ENCODE measurements at places on chromosomes 3 and 15.

DNA sequence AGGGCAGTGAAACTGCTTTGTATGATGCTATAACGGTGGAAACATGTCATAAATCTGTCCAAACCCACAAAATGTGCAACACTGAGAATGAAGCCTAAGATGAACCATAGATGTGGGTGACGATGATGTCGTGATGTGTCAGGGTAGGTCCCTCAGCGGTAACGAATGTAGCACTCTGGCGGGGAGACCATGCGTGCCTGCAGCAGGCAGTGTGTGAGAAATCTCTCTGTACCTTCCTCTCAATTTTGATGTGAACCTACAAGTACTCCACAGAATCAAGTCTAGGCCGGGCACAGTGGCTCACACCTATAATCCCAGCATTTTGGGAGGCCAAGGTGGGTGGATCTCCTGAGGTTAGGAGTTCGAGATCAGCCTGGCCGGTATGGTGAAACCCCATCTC lies 268.2 kb upstream of the LYSMD4 start:
- DNase-seq, result no peak

DNA sequence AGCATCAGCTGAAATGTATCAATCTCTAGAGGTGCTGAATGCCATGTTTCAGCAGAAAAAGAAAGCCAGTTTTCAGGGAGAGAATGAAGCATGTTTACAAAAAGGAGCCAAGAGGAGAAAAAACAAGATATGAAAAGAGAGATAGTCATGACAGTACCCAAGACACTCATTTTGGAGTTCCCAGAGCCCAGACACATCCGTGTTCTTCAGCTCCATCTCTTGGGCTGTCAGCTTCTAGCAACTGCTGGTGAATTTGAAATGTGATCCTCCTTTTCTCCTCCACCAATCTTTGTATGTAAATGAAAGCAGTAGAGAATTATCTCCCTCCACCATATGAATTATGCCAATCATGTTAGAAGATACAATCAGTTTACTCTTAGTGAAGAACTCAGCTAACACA lies 93.0 kb upstream of the SLC25A36 start:
- DNase-seq, result no peak

GRCh38 chr3:64502284-64502683 lies 185.5 kb downstream of the ADAMTS9 start:
- DNase-seq, result peak; percentile 56

GRCh38 chr3:191985691-191986090 lies 524.7 kb downstream of the PYDC2 start:
- no peak for DNase-seq

DNA sequence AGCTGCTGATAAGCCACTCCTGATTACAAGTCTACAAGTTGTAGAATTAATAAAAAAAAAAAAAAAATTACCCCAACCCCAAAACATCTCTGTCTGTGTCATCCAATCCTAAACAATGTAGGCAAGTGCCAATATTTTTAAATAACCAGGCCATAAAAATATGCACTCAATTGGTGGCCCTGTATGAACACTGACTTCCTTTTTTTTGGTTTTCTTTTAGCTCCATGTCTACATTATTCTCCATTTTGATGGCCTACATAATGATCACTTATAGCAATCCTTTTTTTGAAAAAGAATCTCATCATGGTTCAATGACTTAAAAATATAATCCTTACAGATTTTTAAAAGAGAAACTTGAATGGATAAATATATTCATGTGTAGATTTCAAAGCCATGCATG lies 72.1 kb downstream of the FOXP1 start:
- DNase-seq, result no peak

DNA sequence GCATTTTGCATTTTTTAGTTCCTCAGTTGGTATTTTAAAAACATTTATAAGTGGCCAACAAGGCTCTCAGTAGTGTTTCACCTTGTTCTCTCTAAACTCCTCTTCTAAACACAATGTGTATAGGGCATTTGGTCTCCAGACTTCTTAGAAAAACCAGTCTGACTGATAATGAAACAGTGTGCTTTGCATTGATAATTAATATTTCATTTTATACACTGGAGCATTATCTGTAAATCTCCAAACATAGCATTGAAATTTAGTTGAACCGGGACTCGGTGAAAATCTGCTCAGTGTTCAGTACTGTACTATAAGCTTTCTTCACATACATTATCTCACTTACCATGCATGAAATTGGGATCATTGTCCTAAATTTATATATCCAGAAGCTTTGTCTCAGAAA lies 53.6 kb downstream of the SETD5 start:
- DNase-seq, result no peak

- no peak for DNase-seq
Observed at GRCh38 chr3:39220407-39221140, 28.2 kb upstream of the XIRP1 start.

DNA sequence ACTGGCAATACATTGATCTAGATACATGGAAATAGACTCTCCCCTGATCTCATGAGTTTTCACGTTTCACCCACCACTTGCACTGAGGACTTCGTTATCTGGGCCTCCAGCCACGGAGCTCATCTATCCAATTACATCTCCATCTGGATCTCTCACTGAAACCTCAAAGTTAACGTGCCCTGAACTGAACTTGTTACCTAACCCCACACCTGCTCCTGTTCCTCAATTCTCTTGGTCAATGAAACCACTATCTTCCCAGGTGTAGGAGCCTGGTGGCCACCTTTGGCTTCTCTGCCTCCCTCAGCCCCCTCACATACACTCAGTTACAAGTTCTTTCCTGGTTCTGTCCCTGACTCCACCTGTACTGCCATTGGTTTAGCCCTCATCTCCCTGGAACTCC lies 9.7 kb downstream of the DGKG start:
- DNase-seq, result no peak

DNA sequence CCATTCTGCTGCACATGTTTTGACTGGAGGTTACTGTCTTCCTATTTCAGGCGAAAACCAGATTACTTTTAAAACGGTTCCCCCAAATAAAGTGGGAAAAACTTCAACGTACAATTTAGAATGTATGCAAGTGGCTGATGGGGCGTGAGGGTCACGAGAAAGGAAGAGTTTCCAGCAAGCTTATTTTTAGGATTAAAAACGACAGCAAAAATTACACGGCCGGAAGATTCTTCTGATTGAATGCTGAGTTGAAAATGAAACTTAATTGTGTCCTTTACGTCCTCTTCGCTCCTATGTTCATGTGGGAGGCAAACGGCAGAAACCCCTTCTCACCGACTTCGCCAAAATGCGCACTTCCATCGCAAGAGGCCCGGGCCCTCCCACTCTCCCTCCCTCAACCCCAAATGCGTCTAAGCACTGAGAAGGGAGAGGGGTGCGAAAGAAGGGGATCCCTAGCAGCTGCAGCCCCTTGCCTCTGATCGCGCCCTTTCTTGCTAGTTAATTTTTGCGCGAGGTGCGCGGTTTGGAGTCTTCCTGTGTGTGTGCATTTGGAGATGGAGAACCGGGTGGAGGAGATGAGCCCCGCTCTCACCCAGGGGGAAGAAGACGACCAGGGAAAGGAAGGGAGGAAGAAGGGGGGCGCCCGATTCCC lies 656 bp downstream of the CD47 start:
- DNase-seq, result peak; percentile 42

DNA sequence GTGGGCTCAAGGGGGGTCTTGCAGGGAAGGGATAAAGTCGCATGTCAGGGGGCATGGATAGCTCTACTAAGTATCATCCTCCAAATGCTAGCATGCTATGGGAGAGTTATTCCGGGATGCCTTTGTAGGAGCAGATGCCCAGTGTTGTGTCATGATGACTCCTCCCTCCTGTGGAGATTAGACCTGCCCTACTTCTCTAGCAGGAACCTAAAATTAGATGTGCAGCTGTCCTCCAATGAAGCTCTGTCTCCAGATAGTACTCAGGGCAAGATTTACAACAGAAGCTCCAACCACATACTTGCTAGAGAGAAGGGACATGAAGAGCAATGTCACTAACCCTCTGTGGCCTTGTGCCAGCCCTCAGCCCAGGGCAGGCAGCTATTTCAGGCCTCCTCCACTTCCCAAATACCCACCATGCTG lies 82.5 kb downstream of the AGBL1 start:
- DNase-seq, result no peak

DNA sequence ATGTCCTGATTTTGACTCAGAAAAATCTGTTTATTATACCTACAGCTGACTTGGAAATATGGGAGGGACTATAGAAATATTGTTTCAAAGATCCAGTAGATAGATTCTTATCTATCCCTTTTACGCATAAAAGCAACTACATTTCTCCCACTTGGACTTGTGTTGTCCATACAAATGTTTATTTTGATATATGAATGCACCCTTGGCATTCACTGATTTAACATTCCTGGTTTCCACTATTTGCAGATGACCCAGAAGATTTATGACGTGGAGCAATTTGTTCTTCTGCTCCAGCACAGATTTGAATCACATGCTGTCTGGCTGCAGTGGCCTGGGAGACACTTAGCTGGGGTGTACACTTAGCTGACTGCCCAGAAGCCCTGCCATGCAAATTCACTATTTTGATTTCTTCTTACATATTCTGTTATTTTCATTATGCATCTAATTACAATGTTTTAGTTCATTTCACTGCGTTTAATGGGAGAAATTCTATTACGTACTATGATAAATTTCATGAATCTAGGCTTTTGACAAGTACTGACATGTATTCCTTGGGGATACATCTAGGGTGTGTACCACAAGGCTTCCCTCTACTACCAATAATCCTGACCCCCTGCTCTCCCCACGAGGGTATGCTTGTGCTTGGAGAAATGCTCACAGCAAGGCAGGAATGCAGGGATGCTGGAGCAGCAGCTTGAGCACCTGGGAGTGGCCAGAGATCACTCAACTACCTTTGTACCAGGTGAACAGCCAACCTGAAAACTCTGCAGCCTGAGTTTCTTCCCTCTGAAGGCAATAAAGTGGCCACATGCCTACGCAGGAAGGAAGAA lies 223.6 kb upstream of the TBL1XR1 start:
- DNase-seq, result peak; percentile 37

DNA sequence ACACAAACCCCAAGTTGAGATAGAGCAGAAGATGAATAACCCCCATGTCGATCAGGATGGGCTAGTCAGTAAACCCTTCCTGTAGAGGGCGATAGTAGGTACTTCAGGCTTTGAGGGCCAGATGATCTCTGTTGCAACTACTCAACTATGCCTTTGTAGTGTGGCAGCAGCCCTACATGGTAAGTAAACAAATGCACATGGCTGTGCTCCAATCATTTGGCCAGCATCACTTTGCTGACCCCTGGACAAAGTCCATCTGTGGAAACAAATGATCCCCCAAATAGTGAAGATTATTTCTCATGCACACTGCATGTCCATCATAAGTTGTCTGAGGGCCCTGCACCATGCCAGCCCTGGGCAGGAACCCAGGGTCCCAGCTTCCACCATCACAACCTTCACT lies 402.2 kb upstream of the PROK2 start:
- no peak for DNase-seq

DNA sequence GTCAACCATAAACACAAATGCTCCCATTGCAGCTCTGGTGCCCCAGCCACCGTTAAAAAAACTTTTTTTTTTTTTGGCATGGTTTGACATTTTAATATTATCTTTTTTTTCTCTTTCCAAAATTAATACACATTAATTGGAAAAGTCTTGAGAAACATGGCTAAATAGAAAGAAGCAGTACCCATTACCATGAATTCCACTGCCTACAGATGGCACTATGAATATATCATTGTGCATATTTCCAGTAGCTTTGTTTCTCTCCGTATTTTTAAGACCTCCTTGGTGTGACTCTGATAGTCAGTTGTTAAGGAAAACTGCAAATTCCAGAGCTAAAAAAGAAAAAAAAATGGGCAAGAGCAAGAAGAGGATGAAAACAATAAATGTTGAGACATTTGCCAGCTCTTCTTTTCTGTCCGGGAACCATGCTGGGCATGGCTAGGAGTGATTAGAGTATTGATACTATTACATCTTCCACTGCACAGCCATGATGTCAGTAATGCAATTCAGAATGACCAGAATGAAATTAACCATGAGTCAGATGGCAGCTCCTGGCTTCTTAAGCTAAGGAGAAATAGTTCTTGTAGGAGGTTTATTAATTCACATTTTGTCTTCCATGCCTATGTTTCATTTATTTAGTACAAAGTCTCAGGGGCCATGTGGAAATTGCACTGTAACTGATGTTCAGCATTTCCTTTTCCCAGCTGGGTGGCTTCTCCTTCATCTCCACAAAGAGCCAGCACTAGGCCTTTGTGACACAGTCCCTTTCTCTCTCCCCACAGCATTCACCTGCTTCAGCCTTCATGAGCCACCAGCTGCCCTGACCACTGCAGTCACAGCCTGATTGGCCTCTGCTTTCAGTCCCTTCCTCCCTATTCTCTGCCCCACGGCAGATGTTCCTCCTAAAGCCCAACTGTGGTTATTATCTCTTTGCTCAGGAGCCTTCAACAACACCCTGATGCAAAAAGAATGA lies 31.8 kb downstream of the SLC7A14 start:
- DNase-seq, result peak; percentile 33

GRCh38 chr3:181692311-181693145 lies 19.2 kb upstream of the SOX2 start:
- DNase-seq, result no peak

GRCh38 chr15:29670998-29671981 lies 151.0 kb downstream of the TJP1 start:
- DNase-seq, result peak; percentile 89

DNA sequence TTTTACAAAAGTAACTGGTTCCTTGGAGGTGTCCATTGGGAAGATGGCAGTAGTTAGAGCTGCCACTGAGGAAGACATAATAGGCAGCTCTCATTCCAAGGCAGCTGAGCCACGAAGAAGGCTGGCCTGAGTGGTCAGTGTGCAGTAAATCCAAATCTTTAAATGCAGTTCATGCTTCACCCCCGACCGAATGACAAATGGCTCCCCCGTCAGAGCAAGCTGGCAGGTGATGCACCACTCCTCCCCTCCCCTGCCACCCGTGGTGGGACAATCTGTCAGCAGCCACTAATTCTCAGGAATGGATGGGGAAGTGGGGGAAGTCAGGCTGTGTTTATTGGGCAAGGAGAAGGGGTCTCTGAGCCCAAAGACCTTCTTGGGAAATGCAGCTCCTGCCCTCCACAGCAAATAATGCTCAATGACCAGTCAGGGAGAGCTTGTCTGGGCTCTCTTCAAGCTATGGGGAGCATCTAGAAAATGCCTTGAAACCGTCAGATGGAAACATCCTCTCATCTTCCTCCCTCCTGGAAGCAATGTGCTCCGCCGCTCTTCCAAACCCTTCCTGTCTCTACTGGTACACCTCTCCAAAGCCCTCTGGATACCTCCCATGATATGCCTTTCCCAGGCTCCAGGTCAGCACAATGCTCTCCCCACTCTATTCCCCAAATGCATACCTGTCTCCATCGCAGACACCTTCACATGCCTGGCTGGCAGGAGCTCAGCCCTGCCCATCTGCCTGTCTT lies 65.4 kb downstream of the LIPC start:
- DNase-seq, result no peak
